ENCODE measurements at places on chromosomes 1 and 21.

DNA sequence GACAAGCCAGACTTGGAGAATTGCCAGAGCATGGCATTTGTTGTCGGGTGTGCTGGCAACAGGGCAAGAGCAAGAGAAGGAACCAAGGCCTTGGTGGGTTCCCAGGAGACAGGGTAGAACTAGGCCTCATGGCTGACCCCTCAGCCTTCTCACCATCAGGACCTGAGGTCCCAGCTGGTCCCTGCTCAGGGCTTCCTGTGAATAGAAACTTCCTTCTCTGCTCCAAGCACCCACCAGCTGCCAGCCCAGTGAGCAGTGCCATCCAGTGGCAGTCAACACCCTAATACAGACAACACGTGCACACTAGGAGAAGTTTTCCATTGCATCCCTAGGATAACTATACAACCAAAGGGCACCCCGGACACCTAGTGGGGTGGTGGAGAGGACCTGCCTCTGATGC is 22.8 kb downstream of the S100A6 start:
- DNase-seq = no peak

- DNase-seq = no peak
These were observed 138.7 kb downstream of the RUNX1 start for GRCh38 chr21:34910396-34910795.

DNA sequence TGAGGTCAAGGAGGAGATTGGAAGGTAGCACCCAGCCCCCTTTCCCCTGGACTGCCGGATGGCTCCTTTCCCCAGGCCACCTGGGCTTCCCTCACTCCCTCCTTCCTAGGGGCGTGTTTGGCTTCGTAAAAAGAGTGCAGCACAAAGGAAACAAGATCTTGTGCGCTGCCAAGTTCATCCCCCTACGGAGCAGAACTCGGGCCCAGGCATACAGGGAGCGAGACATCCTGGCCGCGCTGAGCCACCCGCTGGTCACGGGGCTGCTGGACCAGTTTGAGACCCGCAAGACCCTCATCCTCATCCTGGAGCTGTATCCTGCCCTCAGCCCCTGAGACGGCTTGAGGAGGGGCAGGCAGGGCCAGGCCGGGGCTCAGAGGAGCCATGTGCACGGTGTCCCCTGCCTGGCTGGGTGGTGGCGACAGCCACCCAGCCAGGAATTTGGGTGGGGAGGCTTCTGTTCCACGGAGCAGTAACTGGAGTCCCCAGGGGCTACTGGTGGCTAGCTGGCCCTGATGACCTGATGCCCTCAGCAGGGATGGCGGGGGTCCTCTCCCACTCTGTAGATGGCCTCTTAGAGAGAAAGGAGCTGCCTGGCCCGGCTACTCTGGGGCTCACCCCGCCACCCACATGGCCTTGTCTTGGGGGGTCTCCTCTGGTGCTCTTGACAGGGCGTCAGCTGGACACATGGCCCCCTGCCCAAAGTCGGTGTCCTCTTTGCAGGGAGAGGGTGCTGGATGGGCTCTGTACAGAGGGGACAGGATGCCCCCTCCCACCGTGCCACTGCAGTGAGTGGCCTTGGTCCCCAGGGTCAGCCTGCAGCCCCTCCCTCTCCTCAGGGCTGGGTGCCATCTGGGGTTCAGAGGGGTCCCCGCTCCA is 39.5 kb downstream of the TRIM11 start:
- no peak for DNase-seq

DNA sequence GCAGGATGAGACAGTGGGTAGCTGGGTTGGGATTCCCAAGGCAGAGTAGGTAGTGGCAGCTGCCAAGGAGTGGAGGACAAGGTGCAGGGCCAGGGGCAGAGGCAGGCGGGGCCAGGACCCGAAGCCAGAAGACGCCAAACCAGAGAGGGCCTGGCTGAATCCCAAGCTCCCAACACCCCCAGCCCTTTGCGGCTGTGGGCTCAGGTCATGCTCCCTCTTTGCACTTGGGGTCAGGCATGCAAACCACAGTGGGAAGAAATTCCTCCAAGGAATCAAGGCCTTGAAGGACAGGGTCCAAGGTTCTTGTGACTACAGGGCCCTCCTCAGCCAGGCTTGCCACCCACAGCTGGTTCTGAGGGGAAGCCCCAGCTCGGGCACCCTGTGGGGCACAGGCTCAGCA is 6.2 kb downstream of the C1orf210 start:
- no peak for DNase-seq

All from activated gamma-delta T cell treated with anti-CD3 and anti-CD28 coated beads, Interleukin-2, amount 50 U/mL, for 16 hours (primary cell).